ENCODE measurements at places on chromosomes 7 and 10.

GRCh38 chr10:86203162-86203905 is 163.3 kb downstream of the GRID1 start:
- no peak for DNase-seq

- DNase-seq: no peak
Measured at GRCh38 chr7:73582664-73583202, 4.4 kb upstream of the TBL2 start.

GRCh38 chr7:92840316-92840715 is 3.9 kb upstream of the CDK6 start:
- DNase-seq: no peak

GRCh38 chr10:62046522-62047227 is 145.2 kb downstream of the ARID5B start:
- DNase-seq: no peak

GRCh38 chr7:4073750-4074149 is 608.3 kb upstream of the FOXK1 start:
- no peak for DNase-seq

DNA sequence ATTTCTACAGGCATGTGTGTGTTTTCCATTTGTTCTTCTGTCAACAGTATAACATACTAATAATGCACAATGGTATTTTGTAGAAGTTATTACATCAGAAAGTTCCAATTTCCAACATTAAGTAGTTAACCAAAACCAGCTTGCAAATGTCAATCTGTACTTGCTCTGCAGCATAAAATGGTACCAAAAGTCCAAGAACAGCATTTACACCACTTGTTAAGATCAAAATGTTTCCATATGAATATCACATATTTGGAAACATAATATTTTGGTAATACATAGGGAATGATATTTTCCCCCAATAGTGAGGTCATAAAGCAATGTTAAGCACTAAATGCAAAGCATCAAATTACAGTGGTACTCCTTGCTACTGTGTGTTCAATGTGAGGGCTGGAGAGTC is 162.1 kb downstream of the ZNF438 start:
- no peak for DNase-seq
